Amniotic stem cell (primary cell): ENCODE measurements at places on chromosomes 6 and 20.
A peak's percentile ranks its signal among the peaks of the same experiment; 100 is the strongest.

DNA sequence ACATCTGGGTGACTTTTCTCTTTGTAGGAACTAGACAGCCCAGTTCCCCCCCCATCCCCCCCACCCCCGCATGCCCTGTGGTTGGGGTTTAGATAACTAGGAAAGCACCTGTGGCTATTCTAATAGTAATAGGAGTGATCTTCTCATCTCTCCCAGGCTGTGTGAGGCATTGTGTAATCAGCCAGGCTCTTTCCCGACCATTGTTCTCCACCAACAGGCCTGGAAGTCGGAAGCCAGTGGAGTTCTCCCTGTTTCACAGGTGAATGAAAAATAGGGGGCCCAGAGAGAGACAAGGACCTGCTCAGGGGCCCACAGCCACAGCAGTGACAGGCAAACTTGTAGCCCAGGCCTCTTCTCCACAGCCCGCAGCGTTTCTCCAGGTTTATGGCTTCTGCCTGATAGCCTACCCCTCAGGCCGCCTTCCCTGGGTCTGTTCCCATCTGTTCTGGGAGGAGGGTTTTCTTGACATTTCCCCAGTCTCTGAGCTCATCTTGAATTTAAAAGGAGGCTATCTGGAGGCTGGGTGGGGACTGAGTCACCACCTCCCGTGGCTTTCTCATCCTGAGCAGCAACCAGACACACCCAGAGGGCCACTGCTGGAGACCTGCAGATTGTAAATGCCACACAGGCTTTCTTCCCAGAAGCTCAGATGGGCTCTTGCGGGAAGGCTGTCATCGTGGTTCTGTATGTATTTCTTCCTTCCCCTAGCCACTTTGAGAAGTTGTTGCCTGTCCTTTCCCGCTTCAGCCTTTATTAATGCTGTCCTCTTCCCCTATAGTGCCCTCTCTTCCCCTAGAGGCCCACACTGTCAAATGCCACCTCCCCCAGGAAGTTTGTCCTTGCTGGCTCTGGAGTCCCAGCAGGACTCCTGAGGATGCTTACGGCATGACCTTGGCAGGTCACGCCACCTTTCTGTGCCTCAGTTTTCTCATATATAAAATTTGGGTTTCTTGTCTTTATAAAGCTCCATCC lies 75.9 kb upstream of the MYL9 start:
- DNase-seq = peak; percentile 70

DNA sequence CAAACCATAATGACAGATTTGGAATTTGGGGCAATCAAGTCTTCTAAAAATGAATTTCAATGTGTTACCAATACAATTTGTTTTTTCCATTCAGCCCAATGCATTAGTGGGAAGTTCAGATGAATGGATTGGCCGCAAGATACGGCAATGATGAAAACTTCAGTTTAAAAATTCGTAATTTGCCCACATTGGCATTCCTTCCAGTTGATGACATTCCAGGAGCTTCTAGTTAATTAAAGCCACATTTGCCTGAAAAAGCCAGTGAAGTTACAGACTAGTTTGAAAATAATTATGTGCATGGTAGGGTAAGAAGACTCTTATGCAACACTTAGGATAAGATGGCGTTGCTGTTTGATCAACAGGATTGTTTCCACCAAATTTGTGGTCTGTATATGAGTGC lies 46.2 kb downstream of the NHLRC1 start:
- no peak for DNase-seq

GRCh38 chr20:58897488-58897887 lies 45.0 kb downstream of the GNAS start:
- no peak for DNase-seq

- DNase-seq = no peak
Observed at GRCh38 chr6:160333841-160334240, 14.3 kb upstream of the SLC22A3 start.

DNA sequence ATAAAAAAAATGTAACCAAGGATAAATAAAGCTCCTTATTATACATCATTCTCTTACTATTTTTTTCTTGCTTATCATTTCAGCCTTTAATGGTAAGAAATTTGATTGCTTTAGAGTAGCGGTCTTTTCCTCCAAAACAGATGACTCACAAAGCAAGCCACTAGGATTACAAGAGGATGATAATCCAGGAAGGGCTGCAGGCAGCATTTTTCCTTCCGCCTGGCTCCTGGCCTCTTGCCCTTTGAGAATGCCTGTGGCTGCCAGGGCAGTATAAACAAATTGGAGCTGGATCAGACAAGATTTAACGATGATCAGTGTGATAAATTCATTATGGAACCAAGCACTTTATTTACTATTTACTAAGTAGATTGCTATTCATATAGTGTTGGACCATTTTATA lies 9.7 kb upstream of the FBXL4 start:
- peak; percentile 12 for DNase-seq
